Thoracic aorta (tissue), 2 donors: ENCODE measurements at places on chromosomes 1 and 21. TPM values are rescaled to one million over a fixed set of nuclear protein-coding genes. Genes with fewer than 3 reads are reported as not detected.

GRCh38 chr1:30929135-30929889 lies 20.8 kb upstream of the SDC3 start:
- no peaks in the 10 kb centered on the region for H3K4me1 ChIP-seq
- H3K36me3 ChIP-seq, result peaks cover 6% of the 10 kb centered on the region
- DNase-seq, result no peak
- H3K27ac ChIP-seq, result no peak overlapping the region

DNA sequence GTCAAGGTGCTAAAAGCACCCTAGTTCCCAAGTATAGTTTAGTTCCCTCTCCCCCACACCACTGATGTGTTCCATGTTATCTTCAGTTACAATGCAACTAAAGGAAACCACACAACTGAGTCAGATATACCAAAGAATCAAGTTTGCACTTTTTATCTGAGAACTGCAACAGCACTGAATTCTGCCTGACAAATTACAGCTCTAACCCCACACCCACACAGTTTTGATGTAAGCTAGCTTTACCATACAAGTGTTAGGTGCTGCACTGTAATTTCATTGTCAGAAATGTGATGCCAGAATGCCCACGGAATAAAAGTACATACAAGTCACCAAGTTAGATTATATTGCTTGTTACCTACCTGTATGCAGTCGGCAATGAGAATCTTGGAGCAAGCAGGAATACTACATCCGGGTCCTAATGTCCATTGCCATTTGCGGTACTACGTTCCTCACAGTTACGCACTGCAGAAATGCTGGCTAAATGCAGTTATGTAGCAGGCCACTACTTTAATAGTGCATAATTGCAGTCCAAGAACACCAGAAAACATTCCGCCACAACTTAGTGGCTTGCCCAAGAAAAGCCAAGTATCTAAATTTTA lies 12.1 kb downstream of the SFPQ start:
- DNase-seq, result no peak
- no peak overlapping the region for H3K27ac ChIP-seq
- peaks cover 14% of the 10 kb centered on the region for H3K4me1 ChIP-seq
- H3K27me3 ChIP-seq, result no peaks in the 10 kb centered on the region

GRCh38 chr1:246789454-246790339 lies 65.5 kb downstream of the SCCPDH start:
- H3K27me3 ChIP-seq, result no peaks in the 10 kb centered on the region
- no peak overlapping the region for H3K27ac ChIP-seq
- H3K4me1 ChIP-seq, result peaks cover 8% of the 10 kb centered on the region
- no peak overlapping the region for H3K4me3 ChIP-seq

- H3K4me3 ChIP-seq, result no peak overlapping the region
- peaks cover 6% of the 10 kb centered on the region for H3K4me1 ChIP-seq
- H3K27ac ChIP-seq, result no peak overlapping the region
- H3K36me3 ChIP-seq, result peaks cover 8% of the 10 kb centered on the region
- no peak for DNase-seq
These were observed 22.9 kb upstream of the CLSTN1 start for GRCh38 chr1:9846611-9847171.

WNT9A gene
- total RNA-seq, result 7.9 TPM

DNA sequence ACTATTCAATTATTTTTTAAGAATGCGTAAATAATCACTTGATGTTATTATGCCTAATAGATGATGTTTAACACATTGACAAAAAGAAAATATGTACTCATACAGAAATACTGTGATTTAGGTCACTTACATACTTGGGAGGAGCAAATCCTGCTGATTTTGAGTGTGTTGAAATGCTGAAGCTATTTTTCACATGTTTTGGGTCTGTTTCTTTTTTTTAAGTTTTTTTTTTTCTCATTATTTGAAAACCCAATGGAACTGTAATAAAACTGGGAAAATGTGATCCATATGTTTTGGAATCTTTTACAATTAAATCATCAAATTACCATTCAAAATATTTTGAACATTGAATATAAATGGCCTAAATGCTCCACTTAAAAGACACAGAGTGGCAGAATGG lies 366.2 kb upstream of the ADAMTS5 start:
- no peak overlapping the region for H3K4me3 ChIP-seq
- H3K27ac ChIP-seq, result no peak overlapping the region
- H3K4me1 ChIP-seq, result peaks cover 3% of the 10 kb centered on the region

- H3K36me3 ChIP-seq, result no peaks in the 10 kb centered on the region
- H3K4me3 ChIP-seq, result no peak overlapping the region
- DNase-seq, result no peak
- no peaks in the 10 kb centered on the region for H3K27me3 ChIP-seq
- H3K27ac ChIP-seq, result no peak overlapping the region
- no peaks in the 10 kb centered on the region for H3K4me1 ChIP-seq
These were observed 61.5 kb downstream of the KIAA0040 start for GRCh38 chr1:175131095-175131494.
